ENCODE measurements at places on chromosomes 6 and 20.

DNA sequence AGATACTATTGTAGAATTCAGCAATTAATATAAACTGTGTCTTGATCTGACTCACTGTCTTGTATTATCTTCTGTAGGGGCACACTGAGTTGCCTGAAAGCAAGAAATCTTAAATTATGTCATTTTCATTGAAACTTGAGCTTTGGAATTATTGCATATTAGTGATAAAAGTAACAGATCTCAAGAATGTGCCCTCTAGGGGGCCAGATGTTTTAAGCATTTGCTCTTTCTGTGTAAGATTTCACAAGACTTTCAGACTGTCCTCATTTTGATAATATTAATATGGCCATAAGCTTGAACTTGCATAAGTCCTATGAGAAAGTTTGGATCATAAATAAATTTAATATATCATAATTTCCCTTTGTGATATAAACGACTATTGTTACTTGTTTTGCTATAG is 55.5 kb upstream of the MYO6 start:
- no peak for DNase-seq

DNA sequence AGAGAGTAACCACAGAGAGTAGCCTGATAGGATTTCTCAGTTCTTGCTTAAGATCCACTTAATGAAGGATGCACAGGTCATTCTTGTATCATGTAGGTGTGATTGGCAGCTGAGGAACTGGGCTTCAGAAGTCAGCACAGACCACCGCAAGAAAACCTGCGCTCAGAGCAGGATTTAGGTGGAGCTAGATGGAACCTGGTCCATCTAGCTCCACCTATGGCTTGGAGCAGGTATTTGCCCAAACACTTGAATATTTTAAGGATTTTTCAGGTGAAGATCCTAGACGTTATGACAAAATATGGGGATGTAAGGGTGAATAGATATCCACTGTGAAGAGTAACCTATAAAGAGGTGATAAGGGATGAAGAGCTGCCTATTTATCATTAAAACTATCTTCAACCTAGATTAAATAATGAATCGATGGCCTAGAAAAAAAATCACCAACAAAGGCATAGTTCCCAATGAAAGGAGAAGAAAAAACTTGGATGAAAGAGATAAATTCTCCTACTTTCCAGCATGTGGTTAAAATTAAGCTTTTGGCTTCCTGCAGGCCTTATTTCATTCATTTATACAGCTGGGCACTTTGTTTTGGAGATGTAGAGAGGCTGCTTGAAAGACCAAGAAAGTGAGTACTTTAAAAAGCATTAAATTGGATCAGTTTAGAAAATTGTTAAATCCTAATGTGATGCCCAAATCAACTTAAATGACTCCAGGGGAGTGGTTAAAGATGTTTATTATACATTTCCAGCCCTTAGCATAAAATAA is 778.4 kb upstream of the GJE1 start:
- no peak for DNase-seq

DNA sequence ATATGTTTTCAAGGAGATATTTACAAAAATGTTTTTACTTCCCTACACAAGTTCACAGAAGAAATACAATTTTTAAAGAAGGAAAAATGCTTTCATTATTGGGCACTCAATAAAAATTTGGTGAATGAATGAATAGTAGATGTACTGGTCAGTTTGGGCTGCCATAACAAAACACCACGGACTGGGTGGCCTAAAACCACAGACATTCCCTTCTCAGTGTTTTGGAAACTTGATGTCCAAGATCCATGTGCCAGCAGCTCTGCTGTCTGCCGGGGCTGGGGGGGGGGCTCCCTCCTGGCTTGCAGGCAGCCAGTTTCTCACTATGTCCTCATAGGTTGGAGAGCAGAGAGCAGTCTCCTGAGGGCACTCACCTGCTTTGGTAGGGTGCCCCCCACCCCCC is 62.0 kb downstream of the FAM120B start:
- DNase-seq, result no peak

GRCh38 chr20:23013429-23013828 is 21.7 kb upstream of the SSTR4 start:
- no peak for DNase-seq

- no peak for DNase-seq
Observed at GRCh38 chr6:107495971-107496370, 6.1 kb downstream of the SOBP start.

GRCh38 chr20:32352121-32352720 is 5.9 kb upstream of the ASXL1 start:
- DNase-seq, result no peak

DNA sequence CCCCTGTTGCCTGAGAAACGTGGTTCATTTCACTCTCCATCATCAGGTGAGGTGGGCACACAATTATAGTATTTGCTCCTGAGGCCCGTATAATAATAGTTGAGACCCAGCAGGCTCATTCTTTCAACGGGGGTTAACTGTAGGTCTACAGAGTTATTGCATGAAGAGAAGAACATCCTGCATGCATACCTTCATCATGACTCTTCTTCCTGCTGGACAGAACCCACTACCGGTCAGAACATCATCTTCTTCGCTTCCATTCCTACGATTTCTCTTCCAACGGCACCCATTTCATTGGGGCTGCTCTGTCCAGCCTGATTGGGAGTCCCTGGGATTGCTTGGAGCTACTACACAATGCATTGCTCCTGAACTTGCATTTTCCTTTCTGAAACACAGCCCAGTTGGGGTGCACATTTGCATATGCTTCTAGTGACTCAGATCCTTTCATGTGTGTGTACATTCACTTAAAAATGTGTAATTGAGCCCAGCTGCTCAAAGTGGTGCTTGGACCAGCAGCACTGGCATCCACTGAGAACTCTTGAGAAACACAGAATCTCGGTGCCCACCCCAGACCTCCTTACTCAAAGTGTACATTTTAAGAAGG is 57.4 kb downstream of the SLC24A3 start:
- DNase-seq, result no peak

GRCh38 chr6:11672669-11673068 is 105.9 kb downstream of the ADTRP start:
- no peak for DNase-seq

- DNase-seq, result no peak
Observed at GRCh38 chr20:23203951-23204730, 118.0 kb upstream of the CD93 start.

GRCh38 chr6:113411011-113411410 is 446.1 kb upstream of the MARCKS start:
- no peak for DNase-seq

DNA sequence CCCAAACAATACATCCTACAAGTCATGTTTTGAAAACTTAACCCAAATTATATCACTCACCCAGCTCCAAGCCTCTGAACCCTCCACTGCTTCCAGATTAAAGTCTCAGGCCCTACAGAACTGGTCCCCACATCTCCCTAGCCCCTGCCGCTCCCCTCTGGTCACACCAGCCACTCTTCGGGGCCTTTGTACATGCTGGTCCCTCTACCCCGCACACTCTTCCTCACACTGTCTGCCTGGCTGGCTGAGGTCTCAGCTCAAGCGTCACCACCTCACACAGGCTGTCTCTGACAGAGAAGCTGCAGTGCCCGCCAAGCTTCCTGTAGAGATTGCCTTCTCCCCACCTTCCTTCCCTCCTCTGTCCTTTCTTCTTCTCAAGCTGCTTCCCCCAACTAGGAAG is 192.4 kb downstream of the PREX1 start:
- no peak for DNase-seq

DNA sequence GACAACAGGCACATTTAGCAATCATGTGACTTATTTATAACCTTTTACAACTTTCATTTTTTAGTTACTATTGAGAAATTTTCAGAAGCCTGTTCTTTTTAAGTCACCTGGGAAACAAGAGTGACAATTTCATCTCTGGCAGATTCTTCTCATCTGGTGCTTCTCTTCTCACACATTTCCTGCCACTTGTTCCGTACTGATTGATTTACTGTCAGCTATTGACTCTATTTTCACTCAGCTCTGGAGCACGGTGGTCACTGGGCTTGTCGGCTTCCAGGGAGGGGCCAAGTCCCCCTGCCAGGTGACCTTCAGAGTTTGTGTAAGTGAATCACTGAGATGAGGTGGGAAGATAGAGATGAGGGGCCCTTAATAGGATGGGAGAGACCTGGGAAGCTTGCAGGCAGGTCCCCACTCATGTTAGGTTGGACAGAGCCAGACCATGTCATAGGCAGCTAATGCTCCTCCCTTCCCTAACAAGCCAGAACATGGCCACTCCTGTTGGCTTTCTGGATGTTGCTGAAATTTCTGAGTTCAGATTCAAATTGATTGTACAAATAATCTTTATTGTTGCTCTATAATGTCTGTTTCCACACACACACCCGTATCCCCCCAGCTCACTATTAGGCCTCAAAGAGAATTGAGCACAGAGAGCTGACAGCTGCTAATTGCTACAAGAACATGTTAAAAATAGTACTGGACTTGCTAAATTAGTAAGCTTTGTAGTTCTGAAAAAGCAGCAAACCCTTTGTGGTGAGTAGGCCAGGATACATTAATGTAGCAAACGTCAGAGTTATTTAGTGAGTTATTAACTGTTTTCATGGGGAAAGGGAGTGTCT is 13.3 kb downstream of the DUSP22 start:
- no peak for DNase-seq

- DNase-seq, result peak; percentile 27
Observed at GRCh38 chr20:39048000-39048696, 86.0 kb downstream of the DHX35 start.

DNA sequence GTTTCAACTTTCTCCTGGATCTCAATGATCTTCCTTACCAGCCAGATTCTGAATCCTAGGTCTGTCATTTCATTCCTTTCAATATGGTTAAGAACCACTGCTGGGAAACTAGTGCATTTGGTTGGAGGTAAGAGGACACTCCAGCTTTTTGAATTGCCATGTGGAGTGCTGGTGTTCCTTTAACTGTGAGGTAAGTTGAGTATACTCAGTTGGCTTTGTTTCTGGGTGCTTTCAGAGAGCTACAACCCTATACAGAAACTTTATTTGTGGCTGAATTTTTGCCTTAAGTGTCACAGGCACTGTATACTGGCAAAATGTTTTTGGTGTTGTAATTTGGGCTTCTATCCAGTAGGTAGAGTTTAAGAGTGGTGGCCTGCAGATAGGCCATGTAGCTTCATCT is 175.8 kb downstream of the TBC1D32 start:
- no peak for DNase-seq

- no peak for DNase-seq
Observed at GRCh38 chr20:13953227-13953626, 37.2 kb downstream of the SEL1L2 start.

- DNase-seq, result no peak
Observed at GRCh38 chr6:167493976-167494697, 169.3 kb downstream of the TTLL2 start.

GRCh38 chr6:12162213-12162612 is 127.9 kb upstream of the EDN1 start:
- no peak for DNase-seq

DNA sequence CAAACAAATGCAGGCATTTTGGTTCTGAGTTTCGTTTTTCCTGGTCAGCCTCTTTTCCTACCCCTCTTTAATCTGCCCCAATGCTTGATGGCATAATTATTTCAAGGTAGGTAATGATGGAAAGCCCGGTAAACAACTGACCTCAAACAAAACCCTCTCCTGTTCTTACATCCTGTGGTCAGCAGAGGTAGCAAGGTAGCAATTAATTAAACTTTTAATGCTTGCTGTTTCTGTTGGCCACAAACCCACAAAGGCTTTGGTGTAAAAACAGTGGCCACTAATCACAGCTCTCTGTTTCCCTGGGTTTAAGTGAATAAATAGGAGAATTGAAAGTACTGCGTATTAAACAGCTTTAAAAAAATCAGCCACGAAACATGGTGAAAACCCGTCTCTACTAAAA is 261.5 kb upstream of the SOX4 start:
- no peak for DNase-seq

GRCh38 chr20:7692478-7692877 is 247.8 kb downstream of the HAO1 start:
- DNase-seq, result no peak

GRCh38 chr20:54086507-54087039 is 16.2 kb upstream of the BCAS1 start:
- no peak for DNase-seq

- no peak for DNase-seq
Observed at GRCh38 chr20:64099086-64099786, 8.1 kb downstream of the NPBWR2 start.

- DNase-seq, result no peak
Observed at GRCh38 chr20:17233626-17234025, 6.8 kb downstream of the PCSK2 start.

DNA sequence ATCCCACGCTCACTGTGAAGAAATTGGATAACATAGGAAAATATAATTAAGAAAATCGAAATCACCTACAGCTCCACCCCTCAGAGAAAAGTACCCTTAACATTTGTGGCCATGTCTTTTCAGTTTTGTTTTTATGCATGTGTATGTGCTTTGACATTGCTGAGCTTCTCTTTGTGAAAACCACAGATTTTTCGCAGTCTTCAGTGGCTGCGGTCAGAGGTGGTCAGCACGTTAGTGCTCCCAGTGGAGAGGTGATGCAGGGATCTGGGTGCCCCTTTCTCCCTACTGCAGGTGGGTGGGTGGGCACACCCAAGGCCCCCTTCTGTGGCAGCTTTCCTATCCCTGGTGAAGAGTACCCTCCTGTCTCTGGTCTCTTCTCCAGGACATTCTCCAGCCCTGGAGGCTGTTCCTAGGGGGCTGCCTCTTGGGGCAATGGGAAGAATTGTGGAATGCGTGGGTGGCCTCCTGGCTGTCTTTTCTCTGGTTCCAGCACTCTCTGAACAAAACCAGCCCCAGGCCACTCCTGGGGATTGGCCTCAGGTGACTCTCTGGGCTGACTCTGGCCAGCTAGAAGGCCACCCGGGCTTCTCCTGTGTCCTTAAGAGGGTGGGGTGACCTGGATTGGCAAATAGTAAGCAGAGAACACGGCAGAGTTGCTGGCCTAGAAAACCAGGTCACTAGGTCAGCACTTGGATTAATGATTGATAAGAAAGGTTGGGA is 49.8 kb upstream of the FANCE start:
- DNase-seq, result no peak

- DNase-seq, result no peak
Observed at GRCh38 chr6:158863646-158864045, 44.5 kb upstream of the EZR start.

GRCh38 chr20:4068708-4069107 is 53.4 kb upstream of the RNF24 start:
- DNase-seq, result no peak

GRCh38 chr6:76326871-76327270 is 254.4 kb upstream of the IMPG1 start:
- DNase-seq, result no peak

GRCh38 chr20:44485078-44485829 is 9.6 kb downstream of the TTPAL start:
- DNase-seq, result no peak
